T-helper 2 cell (primary cell): ENCODE measurements at places on chromosomes 6 and 20.

GRCh38 chr6:70183538-70183937, 119.3 kb downstream of the COL9A1 start:
- DNase-seq: no peak

- no peak for DNase-seq
Observed at GRCh38 chr6:137316626-137317025, 97.4 kb upstream of the IFNGR1 start.

- no peak for DNase-seq
Observed at GRCh38 chr20:48574383-48574782, 253.4 kb downstream of the PREX1 start.

GRCh38 chr20:49515586-49515985, 33.1 kb upstream of the KCNB1 start:
- no peak for DNase-seq

GRCh38 chr6:70080443-70081070, 214.2 kb downstream of the COL19A1 start:
- DNase-seq: no peak

DNA sequence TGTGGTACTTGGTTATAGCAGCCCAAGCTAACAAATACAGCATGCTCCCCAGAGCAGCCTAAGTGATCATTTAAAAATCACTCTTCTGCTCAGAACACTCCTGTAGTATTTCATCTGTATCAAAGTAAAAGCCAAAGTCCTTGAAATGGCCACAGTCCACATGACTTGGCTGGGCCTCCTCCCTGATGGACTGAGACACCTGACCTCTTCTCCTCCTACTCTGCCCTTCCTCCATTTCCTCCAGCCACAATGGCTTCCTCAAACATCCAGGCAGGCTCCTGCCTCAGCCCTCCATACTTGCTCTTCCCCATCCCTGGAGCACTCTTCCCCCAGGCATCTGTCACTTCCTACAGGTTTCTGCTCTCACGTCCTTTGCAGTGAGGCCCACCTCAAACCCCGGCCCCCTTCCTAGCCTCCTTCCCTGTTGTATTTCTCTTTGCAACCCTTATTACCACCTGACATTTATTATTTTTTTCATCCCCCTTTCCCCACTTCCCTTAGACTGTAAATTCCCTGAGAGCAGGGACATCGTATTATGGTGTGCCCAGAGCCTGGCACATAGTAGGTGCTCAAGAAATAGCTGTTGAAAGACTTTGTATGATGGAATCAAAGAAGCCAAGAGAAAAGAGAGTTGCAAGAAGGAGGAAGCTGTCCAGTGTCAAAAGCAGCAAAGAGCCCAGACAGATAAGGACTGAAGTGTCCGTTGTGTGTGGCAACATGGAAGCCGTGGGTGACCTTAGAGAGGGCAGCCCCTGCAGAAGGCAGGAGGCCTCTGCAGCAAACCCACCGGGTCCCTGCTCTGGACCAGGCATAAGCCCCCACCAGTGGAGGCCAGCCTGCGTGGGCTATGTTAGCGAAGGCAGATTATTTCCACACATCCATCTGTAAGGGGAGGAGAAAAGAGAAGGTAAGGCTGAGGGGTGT, 87.5 kb downstream of the TRERF1 start:
- no peak for DNase-seq

GRCh38 chr20:1827974-1828785, 67.0 kb upstream of the SIRPA start:
- no peak for DNase-seq

DNA sequence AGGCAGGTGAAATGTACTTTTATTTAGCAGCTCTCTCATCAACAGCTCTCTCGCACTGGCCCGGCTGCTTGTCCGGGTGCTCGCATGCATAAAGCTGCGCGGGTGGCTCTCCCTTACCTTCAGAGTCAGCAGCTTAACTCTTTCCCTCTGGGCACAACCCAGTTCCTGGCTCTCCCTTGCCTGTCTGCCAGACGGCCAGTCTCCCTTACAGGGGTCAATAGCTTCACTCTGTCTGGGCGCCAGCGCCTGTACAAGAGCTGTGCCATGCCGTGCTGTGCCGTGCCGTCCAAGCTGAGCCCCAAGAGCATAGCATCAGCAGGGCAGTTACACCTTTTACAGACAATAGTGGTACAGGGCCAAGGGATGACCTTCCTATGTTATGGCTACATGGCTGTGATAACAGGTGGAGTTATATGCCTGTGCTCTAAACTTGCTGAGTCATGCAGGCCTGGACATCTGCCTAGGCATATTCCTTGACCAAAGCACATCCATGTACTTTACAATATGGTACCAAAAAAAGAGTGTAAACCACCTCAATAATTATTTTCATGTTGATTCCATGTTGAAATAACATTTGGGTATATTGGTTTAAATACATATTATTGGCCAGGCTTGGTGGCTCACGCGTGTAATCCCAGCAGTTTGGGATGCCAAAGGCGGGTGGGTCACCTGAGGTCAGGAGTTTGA, 47.9 kb downstream of the BLTP3A start:
- DNase-seq: no peak

GRCh38 chr6:3625149-3625979, 126.1 kb downstream of the PXDC1 start:
- no peak for DNase-seq

- no peak for DNase-seq
Observed at GRCh38 chr20:6683021-6683977, 84.2 kb upstream of the BMP2 start.

- DNase-seq: no peak
Observed at GRCh38 chr6:127457456-127458064, 1.6 kb downstream of the KIAA0408 start.

- no peak for DNase-seq
Observed at GRCh38 chr6:47736083-47736700, 37.8 kb downstream of the ADGRF4 start.

DNA sequence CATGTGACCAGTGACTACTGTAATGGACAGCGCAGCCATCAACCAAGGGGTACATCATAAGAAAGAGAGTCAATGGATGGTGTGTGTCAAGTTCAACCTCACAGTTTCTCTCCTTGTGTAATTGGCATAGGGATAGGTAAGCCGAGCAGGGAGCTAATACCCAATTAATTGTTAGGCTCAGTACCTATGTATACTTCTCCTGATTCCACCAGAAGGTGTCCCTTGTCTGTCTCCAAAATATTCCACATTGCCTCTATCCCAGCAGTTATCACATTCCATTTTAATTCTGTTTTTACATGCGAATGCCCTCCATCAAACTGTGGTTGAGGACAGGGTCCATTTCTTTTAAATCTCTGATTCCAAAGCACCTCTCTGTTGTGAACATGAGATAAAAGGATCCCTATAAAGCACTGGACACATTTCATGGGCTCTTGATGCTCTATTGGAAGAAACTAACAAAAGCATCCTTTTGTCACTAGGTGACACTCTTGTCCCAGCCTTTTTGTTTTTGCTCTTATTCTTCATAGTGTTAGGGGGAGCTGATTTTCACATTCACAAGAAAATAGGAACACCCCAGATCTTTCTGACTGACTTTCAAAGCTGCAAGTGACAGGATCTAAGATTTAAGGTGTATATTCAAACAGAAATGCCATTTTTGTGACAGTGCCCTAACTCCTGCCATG, 38.9 kb downstream of the FBXO9 start:
- no peak for DNase-seq

GRCh38 chr6:31734821-31735406, 1.4 kb downstream of the CLIC1 start:
- DNase-seq: no peak

- no peak for DNase-seq
Observed at GRCh38 chr20:49392745-49393144, 89.7 kb downstream of the KCNB1 start.

GRCh38 chr20:13098720-13099355, 90.1 kb downstream of the SPTLC3 start:
- DNase-seq: no peak

- DNase-seq: no peak
Observed at GRCh38 chr6:34506718-34507117, 40.8 kb downstream of the PACSIN1 start.

- no peak for DNase-seq
Observed at GRCh38 chr6:169936355-169936975, 185.0 kb downstream of the ERMARD start.

DNA sequence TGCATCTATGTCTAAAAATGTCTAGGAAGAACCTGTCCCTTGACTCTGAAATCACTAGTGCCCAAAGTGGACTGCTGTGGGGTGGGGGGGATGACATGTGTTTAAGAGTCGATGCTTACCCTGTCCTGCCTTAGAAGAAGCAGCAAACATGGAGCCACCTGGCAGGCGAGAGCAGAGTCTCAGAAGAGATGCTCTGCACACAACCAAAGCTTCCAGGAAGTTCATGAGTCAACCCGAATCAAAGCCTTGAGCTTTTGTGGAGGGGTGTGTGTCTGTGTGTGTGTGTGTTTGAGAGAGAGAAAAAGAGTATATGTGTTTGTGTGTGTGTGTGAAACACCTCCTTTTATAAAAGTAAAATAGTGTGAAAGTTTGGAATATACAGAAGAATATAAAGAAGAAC, 269.9 kb downstream of the ALDH8A1 start:
- DNase-seq: no peak

- no peak for DNase-seq
Observed at GRCh38 chr20:61437280-61438206, 185.5 kb downstream of the CDH4 start.

GRCh38 chr20:37266940-37267666, 5.5 kb upstream of the GHRH start:
- DNase-seq: no peak

DNA sequence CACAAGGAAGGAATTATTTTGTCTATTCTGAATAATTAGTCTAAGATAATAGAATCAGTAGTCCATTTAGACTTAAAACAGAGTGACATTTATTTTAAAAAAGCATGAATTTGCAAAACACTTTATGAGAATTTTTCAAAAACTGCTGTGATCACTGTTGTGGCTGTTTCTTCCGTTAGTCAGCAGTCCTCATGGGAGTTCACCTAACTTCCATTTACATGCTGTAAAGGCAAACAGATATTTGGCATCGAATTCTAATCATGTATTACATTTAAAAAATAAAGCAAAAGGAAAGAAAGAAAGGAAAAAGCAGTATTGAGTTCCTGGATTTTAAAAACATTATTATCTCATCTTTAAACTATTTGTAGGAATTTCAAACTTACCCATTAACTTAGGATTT, 111.8 kb downstream of the MTHFD1L start:
- DNase-seq: no peak

GRCh38 chr6:140601021-140601808, 1226.8 kb upstream of the CITED2 start:
- DNase-seq: no peak

DNA sequence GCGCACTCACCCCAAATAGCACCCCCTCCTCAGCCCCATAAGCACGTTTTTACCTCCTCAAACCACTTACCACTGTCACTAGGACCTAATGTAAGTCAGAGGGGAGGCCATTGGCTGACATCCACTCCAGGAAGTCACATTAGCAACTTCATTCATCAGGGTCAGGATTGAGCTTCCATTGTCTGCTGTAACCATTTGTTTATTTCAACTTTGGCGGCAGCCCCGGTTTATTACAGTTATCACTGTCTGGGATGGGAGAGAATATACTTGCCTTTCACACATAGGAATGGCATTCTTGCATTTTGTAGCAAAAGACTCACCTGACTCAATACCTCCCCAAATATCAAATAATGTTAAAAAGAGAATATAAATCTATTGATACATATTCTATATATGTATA, 38.3 kb downstream of the MAFB start:
- no peak for DNase-seq
